ENCODE measurements at places on chromosomes 7 and 10. TPM values are rescaled to one million over a fixed set of nuclear protein-coding genes. Genes with fewer than 3 reads are reported as not detected.

DNA sequence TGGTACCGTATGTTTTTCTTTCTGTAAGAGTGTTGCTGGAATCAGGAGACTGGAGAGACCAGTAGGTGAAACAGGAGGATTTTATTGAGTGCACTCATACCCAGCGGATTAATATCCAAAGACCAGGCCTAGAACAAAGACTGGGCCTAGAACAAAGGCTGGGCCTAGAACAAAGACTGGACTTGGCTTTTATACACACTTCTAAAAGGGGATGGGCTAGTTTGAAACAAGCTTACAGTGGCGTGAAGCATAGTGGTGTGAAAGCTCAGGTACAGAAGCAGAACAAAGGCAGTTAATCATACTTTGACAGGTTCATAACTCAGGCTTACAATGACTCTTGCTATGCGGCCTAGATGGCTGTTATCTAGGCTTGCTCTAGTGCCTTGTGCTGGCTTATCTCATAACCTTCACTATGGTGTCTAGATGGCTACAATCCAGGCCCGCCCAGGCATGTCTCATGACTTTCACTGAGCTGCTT is 67.7 kb downstream of the TRIM24 start:
- no peak for DNase-seq

GRCh38 chr10:120041807-120042559 is 149.5 kb downstream of the SEC23IP start:
- DNase-seq = no peak

DNA sequence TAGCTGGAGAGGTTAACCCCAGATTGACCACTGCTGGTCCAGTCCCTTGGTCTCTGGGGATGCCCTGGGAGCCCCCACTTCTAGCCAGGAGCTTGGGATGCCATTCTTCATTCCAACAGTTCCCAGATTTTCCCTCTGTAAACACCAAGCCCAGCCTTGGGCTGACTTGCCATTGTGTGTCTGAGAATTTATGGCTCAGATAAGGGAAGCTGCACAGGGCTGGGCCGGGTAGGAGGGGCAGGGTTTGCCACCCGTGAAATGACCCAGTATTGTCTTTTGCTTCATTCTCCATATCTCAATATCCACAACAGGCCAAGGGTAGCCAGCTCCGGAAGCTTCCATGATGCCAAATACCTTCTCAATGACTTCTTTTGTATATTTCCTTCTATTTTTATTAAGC is 32.1 kb downstream of the AFAP1L2 start:
- no peak for DNase-seq

Gene IDI2
- total RNA-seq = not detected

Gene TRIM50
- total RNA-seq = not detected

All from cerebellum (tissue), 4 donors.